ENCODE measurements at places on chromosomes 1 and 21. TPM values are rescaled to one million over a fixed set of nuclear protein-coding genes. Genes with fewer than 3 reads are reported as not detected.

The LDLRAD1 gene
- not detected for total RNA-seq

The AKT3 gene
- 53.2 TPM for total RNA-seq

The SCCPDH gene
- 92.5 TPM for total RNA-seq

GRCh38 chr1:50272912-50273311 is 150.3 kb downstream of the DMRTA2 start:
- DNase-seq, result no peak
